Inflammatory macrophage treated with lipopolysaccharide for 4 hours (primary cell): ENCODE measurements at places on chromosomes 11 and 22.

DNA sequence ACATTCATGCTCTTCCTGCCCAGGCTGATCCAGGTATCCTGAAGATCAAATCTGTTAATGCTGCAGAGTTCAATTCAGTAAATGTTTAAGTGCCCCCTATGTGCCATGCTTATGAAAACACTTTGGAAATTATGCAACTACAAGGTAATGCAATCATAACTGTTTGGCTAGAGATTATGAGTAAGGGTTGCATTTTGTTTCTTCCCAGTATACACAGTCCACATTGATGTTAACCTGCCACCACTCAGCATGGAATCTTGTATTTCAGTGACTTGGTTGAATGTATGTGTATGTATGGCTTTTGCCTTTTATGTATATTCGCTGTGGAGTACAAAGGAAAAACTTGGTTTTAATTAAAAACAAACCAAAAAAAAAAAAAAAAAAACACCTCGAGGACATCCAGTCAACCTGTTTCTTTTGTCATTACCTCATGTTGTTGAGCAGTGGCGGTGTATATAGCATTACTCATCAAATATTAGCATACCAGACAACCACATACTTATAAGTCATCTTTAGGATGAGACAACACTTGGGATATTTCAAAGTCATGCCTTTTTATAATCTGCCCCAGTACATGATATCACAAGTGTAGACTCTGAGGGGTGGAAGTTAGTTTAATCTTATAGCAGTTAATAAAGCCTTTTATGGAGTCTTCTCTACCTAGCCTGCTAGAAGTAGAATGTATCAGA, 86.1 kb upstream of the HORMAD2 start:
- DNase-seq: peak; percentile 58

- DNase-seq: peak; percentile 72
Measured at GRCh38 chr11:57641011-57641807, 8.5 kb downstream of the YPEL4 start.

GRCh38 chr11:129828301-129828836, 12.7 kb downstream of the TMEM45B start:
- DNase-seq: no peak

DNA sequence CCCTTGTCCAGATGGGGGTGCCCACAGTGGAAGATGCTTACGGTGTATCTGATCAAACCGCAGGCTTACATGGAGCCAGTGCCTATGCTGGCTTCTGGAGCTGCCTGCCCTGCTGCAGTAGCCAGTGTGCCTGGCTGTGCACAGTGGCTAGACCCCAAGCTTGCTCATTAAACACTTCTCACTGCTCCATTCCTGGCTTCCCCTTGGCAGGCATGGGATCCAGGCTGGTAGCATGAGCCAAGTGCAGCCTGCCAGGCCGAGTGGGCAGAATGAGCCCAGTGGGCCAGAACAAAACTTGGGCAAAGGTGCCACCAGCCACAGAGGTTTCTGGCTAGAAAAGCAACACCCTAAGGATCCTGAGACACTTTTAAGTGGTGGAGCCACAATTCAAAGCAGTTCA, 55.4 kb upstream of the B3GNT6 start:
- DNase-seq: no peak

GRCh38 chr11:129291546-129291945, 84.1 kb upstream of the BARX2 start:
- DNase-seq: no peak

- no peak for DNase-seq
Measured at GRCh38 chr22:17578136-17578754, 14.9 kb downstream of the SLC25A18 start.

DNA sequence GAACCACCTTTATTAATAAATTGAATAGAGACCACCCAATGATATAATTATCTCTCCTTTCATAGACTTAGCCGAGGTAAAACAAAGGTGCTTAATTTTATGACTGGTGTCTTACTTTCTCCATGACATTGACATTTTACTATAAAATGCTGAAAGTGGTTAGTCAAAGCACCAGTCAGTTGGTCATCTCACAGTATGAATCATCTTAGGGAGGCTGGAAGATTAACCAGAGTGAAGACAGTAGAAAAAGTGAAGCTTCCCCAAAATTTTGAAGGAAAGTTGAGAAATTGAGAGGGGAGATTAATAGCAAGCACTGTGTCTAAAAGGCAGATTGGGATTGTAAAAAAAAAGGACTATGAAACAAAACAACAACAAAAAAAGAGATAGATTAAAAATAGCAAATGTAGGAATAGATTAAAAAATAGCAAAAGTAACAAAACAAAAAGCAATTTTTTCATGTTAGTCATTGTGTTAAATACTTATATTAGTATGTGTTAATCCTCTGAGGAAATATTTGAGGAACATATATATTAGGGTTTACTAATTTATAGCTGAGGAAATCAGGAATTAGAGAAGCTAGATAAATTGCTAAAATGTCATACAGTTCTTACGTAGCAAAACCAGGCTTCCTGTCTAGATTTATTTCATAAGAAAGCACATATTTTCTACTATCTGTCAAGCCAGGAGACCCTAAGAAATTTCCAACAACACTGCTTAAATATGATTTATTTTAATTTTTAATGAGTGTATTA, 557.3 kb upstream of the ANO5 start:
- peak; percentile 78 for DNase-seq

DNA sequence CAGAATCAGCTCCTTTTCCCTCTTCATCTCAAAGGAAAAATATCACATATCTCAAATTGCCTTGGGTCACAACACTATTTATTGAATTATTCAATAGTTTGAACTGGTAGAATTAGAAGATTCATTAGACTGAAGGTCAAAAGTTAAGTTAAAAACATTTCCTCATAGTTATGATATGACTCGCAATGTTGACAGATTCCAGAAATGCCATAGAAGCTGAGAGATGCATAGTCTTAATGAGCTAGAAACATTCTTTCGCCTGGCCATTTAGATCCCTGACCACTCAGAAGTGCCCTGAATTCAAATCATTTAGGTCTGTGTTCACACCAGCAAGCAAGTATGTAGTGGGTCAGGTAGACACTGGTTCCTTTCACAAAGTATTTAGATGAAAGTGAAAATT, 44.4 kb downstream of the FAT3 start:
- no peak for DNase-seq

GRCh38 chr11:11010624-11011127, 152.8 kb upstream of the ZBED5 start:
- DNase-seq: peak; percentile 48

- no peak for DNase-seq
Measured at GRCh38 chr11:58494101-58494500, 13.8 kb downstream of the OR5B21 start.

- no peak for DNase-seq
Measured at GRCh38 chr22:44455151-44455962, 42.7 kb downstream of the RTL6 start.

DNA sequence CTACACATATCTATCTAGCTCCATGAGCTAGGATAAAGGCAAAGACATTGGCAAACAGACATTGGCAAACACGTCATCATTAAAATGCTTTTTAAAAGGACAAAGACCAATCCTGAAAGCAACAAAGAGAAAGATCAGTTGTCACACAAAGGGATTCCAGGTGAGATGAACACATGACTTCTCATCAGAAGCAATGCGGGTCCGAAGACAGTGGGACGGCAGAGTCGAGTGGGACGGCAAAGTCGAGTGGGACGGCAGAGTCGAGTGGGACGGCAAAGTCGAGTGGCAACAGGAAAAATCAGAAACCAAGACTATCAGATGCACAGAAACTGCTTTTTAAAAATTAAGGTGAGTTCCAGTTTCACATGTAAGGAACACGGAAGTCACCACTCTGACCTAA, 609.5 kb downstream of the BRD1 start:
- DNase-seq: no peak

DNA sequence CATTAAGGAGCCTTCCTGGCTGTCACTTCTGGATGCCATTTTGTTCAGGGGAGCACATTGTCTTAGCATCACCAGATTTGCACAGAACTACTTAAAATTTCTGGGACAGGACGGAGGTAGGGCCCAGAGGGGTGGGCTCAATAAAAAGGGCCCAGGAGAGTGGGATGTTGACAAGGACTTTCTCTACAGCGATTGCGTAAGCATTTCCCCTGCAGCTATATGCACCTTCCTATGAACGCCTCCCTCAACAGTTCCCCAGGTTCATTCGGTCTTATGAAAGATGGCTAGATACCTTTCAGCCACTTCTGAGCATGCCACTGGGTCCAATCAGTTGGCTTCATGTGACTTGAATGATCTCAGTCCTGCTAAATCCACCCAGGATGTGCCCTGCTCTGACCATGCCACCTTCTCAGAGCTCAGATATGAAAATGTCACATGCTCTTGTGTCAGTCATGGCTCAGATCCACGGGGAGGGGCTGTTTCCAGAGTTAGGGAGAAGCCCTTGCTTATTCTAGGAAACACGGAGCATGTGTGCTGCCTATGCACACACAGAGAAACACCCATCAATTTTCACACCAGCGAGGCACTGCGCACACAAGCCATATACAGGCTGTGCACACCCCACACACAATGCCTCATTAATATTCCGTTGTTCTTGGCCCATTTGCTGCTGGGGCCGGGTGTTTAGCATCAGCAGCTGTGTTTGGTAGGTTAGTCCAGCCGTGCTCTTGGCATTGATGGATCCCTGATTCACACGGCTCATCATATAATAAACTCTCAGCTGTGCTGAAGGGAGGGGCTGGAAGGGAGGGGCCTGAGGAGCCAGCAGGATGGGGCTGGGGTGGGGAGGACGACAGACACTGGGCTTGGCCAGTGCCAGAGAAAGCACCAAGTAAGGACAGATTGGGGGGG, 52.5 kb upstream of the NNMT start:
- no peak for DNase-seq

- no peak for DNase-seq
Measured at GRCh38 chr11:62996271-62996670, 11.5 kb upstream of the SLC22A6 start.

DNA sequence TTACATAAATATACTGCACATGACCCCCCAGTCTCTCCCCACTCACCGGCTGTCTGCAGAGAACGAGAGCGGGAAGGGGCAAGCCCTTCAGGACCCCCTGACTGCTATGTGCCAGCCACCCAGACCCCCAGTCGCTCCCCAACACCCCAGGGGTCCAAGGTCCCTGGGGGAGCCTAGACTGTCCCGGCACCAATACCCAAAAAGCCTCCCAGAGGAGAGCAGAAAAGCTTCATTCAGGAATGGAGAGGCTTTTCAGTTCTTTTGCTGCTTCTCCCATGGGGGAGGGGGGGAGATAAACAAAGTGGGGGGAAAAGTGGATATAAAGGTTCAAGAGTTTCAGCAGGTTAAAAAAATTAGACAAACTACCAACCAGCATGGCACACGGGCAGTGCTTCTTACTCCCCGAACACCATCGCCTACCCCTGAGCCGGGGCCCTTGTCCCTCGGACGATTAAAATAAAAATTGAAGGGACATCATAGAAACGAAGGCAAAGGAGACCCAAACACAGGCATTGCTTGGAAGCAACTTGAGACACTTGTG, 1.3 kb downstream of the CSNK1E start:
- no peak for DNase-seq
